ENCODE measurements at places on chromosomes 2 and 18.

DNA sequence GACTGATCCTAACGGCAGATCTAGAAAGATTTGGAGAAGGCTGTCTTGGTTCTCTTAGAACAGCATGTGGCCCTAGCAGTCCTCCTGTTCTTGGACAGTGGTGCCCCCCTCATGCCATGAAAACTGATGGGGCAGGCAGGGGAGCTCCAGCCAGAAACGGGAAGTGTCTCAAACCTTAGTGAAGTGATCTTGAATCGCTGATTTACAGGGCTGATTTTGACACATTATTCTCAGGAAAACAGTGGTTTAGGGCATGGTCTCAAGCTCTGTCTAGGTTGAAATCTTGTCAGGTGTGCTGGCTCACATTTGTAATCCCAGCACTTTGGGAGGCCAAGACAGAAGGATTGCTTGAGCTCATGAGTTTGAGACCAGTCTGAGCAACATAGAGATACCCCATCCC is 37.8 kb downstream of the SRSF7 start:
- DNase-seq: no peak

- no peak for DNase-seq
Measured at GRCh38 chr2:60976256-60976850, 41.2 kb upstream of the PEX13 start.

DNA sequence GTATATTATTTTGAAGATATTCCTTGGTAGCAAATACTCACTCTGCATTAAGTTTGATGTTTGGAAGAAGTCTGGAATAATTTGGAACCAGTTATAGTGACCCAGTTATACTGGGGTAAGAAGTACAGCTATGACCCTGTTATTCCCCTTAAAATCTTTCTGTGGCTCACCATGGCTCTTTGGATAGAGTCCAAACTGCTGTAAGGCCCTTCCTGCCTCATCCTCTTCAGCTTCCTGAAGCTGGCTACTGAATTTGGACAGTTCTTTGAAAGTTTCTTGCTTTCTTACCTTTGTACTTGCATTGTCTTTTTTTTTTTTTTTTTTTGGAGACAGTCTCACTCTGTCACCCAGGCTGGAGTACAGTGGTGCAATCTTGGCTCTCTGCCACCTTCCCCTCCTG is 85.6 kb downstream of the ABI2 start:
- DNase-seq: no peak

- no peak for DNase-seq
Measured at GRCh38 chr18:48833701-48834412, 116.9 kb downstream of the SMAD7 start.

DNA sequence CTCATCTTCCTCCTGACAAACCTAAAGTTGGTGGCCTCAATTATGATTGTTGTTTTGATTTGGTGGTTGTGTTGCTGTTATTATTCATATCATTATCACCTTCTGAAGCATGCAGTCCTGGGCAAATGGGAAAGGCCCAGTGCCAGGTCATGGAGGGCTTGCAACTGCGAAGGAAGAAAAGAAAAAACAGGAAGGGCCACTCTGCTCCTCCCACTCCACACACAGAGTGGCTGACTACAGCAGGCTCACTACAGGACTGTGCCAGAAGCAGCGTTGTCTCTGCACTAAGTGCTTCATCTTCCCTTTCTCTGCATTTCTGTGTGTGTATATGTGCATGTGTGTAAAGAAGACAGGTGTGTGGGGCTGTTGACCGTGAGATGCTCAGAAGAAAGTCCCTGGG is 231.9 kb downstream of the ANKRD30B start:
- no peak for DNase-seq

DNA sequence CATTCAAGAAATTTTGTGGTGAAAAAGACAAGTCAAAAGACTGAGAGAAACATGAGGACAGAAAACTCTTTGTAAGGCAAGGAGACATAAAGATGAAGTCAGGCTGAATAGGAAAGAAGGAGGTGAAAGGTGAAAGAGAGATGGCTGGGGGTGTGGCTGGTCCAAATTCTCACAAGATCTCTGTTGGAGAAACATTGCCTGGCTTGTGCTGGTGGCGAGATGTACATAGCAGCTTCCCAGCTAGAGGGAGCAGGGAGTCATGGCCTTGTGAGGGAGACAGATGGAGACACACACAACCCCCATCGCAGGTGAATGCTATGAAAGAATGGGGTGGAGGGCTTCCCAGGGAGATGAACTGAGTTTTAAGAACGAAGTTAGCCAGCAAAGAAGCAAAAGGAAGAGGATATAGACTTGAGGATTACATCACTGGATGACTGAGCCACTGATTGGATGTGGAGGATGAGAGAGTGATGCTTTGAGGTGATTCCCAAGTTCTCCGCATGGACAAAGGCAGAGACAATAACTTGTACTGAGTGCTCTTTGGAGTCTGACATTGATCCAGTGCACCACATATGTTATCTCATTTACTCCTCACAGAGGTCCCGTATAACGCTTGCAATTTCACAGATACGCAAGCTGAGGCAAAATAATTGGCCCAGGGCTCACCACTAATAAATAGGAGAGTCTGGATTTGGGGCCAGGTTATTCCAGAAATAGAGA is 3.7 kb upstream of the EMX1 start:
- no peak for DNase-seq

DNA sequence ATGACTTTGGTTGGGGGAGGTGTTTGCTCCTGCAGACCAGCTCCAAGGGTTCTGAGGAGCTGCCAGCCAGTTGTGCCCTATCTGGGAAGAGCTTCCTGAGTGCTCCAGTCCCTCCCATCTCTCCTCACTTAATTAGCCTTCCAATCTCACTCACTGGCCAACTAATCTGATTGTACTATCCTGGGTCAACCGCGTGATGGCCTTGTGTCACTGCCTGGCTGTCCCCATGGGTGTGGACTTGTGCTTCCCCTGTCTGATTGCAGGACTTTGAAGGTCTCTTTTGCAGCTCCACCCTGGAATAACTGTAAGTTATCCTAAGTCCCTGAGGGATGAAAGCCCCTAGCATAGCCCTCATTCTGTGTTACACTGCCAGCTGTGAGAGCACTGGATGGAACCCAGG is 65.0 kb downstream of the SLC4A5 start:
- DNase-seq: no peak

DNA sequence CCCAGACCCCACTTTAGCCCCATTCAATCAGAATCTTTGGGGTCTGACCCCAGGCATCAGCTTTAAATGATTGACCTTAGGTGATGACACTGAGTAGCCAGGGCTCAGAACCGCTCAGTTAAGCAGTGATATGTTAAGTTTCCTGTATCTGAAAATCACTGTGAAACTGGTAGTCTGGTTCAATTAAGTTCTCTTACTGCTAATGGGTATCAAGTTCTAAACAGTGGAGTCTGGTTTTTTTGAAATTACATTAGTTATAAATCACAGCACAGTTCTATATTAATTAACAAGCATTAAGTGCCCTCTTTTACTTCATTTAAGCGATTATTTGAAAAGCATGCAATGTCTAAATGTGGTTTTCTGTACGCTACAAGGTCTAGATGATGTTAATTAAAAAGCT is 117.9 kb downstream of the HAUS1 start:
- DNase-seq: no peak

GRCh38 chr2:1605102-1606045 is 138.9 kb downstream of the PXDN start:
- no peak for DNase-seq

DNA sequence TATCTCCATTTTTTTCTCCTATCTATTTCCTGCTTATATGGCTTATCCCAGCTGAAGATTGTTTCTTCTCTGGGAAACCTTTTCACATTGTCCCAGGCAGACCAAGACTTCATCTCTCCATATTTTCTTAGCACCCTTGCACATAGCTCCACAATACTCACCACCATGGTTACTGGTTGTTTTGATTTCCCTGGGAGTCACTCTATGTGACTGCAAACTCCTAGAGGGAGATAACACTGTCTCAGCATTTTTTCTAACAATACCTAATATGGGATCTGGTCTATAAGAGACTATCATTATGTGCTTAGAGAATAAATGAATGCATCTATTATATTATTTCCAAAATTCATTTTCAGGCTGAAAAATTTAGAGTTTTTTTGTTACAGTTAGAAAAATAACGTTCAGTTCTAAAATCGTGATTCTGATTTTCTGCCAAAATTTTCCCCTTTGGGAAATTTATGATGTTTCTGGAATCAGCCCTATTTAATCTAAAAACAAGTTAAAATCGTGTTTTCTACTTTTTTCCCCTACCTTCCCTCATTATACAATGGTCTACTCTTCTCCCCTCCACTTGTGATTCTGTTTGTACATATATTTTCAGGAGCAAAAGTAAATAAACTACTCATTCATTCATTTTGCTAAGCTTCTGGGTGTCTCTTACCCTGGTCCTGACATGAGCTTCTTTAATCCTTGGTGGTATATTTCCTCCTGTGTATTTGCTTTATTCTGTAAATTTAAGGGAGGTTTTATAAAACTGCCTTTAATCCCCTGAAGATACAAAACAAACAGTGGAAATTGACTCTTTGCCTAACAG is 95.4 kb downstream of the HNMT start:
- DNase-seq: no peak

DNA sequence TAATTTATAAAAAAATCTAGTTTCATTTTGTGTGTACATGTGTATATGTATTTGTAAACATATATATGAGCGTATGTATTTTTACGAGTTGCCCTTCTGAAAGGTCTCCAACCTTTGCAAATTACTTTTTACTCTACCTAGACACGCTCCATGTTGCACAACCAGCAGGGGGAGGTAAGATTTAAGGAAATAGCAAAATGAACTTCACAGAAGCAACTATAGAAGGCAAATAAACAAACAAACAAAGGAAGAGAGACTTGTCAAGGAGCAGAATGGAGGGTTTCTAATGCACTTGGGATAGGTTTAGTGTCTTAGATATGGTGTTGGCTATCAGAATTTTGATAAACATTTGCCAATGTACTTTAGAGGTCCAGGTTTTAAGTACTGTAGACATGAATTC is 820.5 kb upstream of the POU3F3 start:
- no peak for DNase-seq

- no peak for DNase-seq
Measured at GRCh38 chr18:7730682-7731081, 163.6 kb downstream of the PTPRM start.

All from stimulated activated CD8-positive, alpha-beta memory T cell treated with anti-CD3 and anti-CD28 coated beads, Interleukin-4, amount 100 ng/mL, for 1 hour (primary cell).